ENCODE measurements at places on chromosomes 3 and 15. TPM values are rescaled to one million over a fixed set of nuclear protein-coding genes. Genes with fewer than 3 reads are reported as not detected.

FANCI gene
- 27.9 TPM for total RNA-seq

UBA7 gene
- 358 TPM for total RNA-seq

FAM107A gene
- not detected for total RNA-seq

KLHL40 gene
- total RNA-seq = not detected

LMCD1 gene
- not detected for total RNA-seq

IQCH gene
- 0.78 TPM for total RNA-seq
